ENCODE measurements at places on chromosomes 1 and 21.

DNA sequence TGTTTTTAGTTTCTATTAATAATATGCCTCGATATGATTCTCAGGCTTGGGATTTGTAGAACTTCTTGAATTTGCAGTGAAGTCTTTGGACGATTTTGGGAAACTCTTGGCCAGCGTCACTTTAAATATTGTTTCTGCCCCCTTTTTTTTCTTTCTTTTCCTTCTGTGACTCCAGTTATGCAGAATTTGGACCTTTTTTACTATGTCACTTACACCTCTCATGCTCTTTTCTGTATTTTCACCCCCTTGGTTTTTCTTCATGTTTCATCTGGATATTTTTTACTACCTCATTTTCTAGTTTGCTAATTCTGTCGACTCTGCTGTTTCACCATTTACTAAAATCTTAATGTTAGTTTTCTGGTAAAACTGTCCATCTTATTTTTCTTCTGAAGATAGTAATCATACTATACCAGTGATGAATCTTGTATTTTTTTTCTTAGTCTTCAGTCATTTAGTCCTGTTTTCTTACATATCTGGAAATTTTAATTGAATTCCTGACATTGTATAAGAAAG, 173.6 kb downstream of the DHRS3 start:
- DNase-seq: no peak

- DNase-seq: no peak
Measured at GRCh38 chr1:180112984-180113647, 41.6 kb upstream of the QSOX1 start.

DNA sequence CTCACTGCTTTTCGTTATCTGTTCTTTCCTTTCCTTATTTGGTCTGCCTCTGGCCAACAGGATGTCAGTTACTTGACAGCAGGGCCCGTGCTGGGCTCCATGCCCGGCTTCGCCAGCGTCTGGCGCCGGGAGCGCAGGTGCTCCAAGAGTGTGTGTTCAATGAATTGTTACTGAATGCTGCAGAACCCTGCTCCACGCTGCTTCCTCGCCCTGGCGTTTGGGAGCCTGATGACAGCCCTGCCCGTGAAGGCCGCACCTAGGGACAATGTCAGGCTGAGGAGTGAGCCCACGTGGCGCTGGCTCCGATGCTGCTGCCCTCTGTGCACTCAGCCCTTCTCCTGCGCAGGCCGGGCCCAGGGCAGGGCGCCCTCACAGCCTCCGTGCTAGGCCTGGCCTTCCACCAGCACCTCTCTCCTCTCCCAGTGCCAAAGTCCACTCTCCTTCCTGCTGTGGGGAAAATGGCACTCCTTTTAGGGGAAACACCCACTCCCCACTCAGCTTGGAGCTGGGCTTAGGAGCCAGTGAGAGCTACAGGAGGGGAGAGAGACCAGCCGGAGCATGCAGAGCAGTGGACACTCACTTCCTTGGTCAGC, 51.4 kb downstream of the ACBD3 start:
- no peak for DNase-seq

GRCh38 chr1:30853350-30853749, 55.2 kb downstream of the SDC3 start:
- no peak for DNase-seq

Data from stimulated activated CD8-positive, alpha-beta memory T cell treated with anti-CD3 and anti-CD28 coated beads, Interleukin-7, amount 100 ng/mL, for 1 hour (primary cell).